ENCODE measurements at places on chromosomes 2 and 18.
A peak's percentile ranks its signal among the peaks of the same experiment; 100 is the strongest.

- DNase-seq = no peak
These were observed 563.4 kb downstream of the LRRTM4 start for GRCh38 chr2:76958749-76959148.

DNA sequence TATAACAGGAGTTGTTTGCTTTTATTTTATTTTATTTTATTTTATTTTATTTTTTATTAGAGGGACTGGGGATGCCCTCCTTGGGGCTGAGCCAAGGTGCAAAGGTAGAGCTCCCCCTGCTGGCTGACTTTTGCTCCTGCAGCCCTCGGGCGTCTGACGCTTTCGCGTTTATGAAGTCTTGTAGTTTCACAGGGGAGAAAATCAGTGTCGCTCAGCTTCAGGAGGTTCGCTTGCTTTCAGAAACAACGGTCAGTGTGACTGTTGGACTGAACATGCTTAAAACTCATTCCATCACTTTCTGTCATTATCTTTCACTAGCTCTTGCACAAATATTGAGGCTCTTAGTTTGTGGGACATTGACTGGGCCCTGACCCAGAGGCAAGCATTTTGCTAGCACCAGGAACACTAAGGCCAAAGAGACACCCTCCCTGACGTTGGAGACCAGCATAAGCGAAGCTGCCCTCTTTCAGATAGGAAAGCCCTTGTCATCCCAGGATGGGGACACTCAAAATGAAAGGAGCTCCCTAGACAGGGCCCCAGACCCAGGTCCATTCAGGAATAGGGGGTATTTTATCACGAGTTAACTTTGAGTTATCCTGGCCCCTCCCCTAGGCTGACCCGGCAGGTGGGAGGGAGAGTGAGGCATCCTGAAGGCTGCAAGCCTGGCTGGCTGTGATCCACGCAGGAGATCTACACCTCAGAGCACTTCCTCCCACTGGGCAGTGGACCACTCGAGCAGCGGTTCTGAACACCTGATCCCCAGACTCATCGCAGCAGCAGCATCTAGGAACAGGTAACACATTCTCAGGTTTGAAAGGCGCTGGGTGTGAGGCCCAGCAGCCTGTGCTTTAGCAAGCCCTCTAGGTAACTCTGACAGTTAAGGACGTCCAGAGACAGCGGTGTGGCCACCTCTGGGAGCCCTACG is 34.4 kb downstream of the LGALSL start:
- DNase-seq = peak; percentile 81

- no peak for DNase-seq
These were observed 38.6 kb upstream of the NCOA1 start for GRCh38 chr2:24452502-24452885.

DNA sequence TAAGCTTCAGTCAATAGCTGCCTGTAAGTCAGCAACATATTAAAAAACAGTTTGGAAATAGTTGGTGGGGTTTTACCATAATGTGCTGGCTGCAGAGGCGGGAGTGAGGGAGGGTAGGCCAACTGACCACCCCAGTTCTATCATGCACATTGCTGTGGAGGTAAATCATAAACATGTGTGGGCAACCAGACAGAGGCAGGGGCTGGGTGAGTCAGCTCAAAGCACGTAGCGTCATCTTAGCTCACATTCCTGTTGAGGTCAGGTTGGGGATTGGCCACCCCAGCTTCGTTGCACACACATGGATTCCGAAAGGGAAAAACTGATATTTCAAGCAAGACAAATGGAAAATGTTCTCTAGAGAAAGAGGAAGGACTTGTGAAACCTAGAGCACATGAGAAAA is 19.5 kb downstream of the GPR45 start:
- DNase-seq = no peak

DNA sequence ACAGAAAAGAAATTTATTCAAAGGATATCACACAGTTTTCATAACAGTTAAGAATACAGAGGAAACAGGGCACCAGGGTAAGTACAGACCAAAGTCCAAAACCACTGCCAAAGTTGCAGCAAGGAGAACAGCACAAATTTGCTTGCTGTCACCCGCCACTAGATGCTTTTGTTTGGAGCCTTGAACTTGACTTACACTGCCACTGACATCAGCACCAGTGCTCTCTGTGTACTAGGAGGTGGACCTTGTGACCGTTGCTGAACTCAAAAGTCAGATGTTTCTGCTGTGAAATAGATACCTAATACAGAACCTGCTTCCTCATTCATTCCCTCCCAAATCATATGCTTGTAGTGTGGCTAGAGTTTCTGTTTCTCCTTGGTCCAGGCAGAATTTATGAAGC is 578.3 kb upstream of the TMEFF2 start:
- no peak for DNase-seq

- DNase-seq = no peak
These were observed 162.2 kb downstream of the PKP4 start for GRCh38 chr2:158618891-158619490.

- DNase-seq = no peak
These were observed 35.4 kb downstream of the FBXO11 start for GRCh38 chr2:47870641-47871540.

DNA sequence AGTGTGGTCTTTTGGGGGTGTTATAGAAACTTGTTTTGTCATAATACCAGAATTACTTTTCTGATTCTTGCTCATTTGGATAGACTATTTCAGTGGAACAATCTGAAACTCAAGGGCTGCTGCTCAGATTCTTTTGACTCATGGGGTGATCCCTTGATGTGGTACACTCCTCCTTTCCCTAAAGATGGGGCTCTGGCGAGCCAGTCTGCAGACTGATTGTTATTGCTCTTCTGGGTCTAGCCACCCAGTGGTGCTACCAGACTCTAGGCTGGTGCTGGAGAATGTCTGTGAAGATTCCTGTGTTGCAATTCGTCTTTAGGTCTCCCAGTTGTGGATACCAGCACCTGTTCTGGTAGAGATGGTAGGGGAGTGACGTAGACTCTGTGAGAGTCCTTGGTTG is 4.2 kb upstream of the MARS2 start:
- no peak for DNase-seq

- no peak for DNase-seq
These were observed 896.2 kb downstream of the CCDC85A start for GRCh38 chr2:57080035-57080434.

- no peak for DNase-seq
These were observed 3.5 kb downstream of the TEX261 start for GRCh38 chr2:70991142-70991541.

- DNase-seq = no peak
These were observed 306.6 kb downstream of the PTH2R start for GRCh38 chr2:208713066-208713745.

- DNase-seq = no peak
These were observed 20.4 kb upstream of the L3MBTL4 start for GRCh38 chr18:6434987-6435709.

DNA sequence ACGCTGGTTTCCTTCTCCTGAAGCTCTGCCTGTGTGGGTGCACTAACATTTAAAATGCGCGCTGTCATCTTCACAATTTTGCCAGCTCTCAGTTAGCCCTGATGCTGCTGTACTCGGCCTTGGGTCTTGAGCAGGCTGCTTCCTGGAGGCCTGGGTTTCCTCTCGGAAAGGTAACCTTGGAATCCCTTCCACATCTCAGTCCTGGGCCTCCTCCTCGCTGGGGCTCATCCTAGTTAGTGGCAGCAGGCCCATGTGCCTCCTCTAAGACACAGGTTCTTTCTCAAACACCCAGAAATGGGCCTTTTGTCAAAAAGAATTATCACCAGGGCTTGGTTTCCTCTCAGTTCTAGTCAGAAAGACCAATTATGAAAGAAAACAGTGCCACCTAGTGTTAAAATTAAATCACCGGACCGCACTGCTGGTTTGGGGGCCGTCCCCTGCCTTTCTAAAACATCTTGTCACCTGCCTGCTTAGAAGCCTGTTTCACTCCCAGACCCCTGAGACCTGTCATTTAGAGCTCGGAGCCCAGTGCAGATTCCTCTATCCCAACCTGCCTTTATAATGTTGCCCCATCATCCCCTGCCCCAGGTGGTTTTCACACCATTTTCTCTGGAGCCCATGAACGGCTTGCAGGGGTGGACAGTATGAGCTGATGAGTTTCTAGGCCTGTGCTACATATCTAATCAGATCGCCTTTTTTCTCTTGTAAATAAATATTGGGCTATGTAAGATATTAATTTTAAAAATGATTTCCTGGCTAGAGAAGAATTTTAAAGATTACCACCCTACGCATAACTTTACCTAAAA is 42.4 kb downstream of the HK2 start:
- peak; percentile 8 for DNase-seq

- DNase-seq = no peak
These were observed 25.2 kb downstream of the OSBPL1A start for GRCh38 chr18:24372279-24372872.

DNA sequence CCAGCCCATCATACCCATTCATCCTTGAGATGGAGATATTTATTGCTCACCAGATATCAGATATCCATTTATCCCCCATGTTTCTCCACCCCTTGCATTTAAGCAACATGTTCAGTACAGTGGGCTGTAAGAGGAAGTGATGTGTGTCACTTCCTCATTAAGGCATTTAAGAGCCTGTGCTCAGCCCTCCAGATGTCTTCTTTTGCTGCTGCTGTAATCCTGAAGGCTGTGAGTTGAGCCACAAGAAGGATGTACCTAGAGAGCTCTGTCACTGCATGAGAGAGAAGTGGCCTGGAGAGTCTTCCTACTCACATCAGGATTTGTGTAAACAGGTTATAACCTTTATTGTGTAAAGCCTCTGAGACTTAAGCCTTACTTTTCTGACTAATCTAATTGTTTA is 151.8 kb upstream of the UNC80 start:
- DNase-seq = no peak

GRCh38 chr2:19949071-19949470 is 40.8 kb downstream of the WDR35 start:
- DNase-seq = no peak

All from T-helper 9 cell (primary cell).